ENCODE measurements at places on chromosomes 4 and X.

DNA sequence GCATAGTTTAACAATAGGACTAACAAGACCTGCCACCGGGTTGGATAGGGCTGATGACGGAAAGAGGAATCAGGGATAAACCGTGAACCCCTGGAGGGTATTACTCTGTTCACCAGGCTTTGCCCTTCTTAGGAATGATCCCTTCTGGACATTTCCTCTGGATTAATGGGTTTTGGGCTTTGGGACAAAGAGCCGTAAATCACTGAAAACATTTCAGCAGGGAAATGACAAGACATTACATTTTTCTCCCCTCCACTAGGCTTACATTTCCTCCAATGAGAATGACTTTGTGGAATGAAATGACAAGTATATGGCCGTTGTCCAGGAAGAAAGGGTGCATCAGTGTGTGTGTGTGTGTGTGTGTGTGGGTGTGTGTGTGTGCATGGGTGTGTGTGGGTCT is 25.9 kb upstream of the RBPJ start:
- DNase-seq = no peak

DNA sequence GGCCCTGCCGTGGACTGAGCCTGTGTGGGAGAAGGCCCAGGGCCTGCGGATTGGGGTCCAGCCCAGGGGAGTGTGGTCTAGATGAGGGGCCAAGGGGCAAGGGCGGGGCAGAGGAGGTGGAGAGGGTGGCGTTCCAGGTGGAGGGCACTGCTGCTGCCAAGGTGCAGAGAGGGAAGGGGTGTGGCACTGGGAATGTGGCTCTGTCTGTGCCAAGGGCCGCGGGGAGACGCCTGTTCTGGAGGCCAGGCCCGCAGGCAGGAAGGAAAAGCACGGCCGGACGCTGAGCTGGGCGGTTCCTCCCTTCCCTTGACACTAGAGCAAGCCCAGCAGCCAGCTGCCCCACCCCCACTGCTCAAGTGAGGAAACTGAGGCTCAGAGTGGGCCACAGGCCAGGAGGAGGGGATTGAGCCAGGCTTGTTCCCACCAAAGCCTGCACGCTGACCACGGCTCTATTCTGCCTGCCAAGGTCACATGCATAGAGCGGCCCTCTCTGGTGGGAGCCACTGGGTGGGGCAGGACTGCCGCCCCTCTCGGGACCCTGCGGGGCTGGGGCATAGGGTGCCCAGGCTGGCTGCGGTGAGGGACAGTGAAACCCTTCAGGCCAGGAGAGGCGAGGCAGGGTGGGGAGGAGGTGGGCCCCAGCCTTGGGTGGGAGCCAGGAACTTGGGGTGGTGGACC is 13.0 kb downstream of the SH3BP2 start:
- no peak for DNase-seq

GRCh38 chr4:165101641-165102040 is 11.0 kb downstream of the TMEM192 start:
- peak; percentile 31 for DNase-seq

DNA sequence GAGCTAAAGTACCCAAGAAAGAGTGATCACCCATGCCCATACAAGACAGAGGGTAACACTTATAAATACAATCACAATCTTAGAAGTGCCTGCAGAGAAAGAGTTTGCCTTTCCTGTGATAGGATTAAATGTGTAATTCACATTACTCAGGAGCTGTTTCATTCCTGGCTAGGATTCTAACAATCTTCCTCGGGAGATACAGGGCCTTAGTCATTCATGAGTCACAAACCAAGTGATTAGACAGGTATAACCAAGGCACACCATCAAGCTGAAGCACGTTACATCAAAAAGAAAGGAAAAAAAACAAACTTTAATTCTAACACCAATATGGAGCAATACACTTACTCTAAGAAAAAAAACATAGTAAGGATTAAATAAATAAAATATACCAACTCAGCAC is 14.9 kb downstream of the ABCG2 start:
- DNase-seq = no peak

GRCh38 chrX:79413963-79414362 is 46.8 kb upstream of the ITM2A start:
- no peak for DNase-seq

GRCh38 chr4:154485127-154485773 is 6.3 kb downstream of the DCHS2 start:
- DNase-seq = no peak

- no peak for DNase-seq
Observed at GRCh38 chr4:168722391-168722790, 225.5 kb downstream of the PALLD start.

- DNase-seq = no peak
Observed at GRCh38 chr4:185965426-185966384, 103.3 kb upstream of the TLR3 start.

DNA sequence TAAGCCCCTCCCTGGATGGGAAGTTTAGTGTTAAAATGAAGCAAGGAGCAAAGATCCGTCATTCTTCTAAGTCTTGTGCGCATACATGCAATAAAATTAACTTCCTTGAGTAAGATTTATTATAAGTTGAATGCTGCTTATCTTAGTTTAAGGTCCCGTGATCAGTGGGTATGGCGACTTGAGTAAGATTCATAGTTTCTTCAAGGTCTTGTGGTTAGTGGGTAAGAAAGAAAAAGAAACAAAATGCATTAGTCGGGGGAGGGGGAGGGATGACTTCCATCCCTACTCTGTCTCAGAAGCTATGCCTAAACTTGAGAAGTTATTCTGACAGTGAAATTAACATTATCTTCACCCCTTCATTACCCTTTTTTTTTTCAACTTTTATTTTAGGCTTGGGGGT is 127.3 kb upstream of the MAGEB16 start:
- no peak for DNase-seq

DNA sequence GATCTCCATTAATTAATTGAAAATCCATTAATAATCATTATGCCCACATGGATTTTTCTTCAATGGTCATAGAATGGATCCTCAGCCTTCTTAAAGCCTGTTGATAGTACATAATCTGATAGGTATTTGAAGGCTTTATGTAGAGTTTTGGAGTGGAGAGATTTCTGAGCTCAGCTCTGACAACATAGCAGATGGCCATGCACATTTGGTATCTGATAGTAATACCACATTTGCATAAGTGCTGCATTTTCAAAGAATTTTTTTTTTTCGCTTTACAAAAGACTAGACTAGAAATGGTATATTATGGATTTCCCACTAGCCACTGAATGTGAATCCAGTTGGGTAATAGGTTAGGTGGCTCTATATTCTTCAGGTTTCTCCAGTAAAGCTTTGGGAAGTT is 440.6 kb downstream of the FGF13 start:
- no peak for DNase-seq

DNA sequence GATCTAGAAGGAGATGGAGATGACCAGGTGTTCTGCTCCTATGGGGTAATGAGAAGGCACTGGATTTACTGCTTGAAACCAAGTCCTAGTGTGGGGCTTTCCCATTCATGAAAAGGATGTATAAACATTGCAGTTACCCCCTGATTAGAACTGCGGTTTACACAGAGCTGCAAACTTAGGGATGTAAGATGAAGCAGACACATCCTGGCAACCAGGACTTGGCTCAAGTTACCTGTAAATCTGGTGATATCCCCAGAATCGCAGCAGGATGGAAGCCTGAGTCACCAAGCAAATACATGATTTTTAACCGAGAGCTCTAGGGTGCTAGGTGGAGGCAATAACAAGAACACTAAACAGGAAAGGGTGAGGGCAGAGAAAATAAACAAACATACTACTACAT is 178.6 kb upstream of the MAMLD1 start:
- no peak for DNase-seq

DNA sequence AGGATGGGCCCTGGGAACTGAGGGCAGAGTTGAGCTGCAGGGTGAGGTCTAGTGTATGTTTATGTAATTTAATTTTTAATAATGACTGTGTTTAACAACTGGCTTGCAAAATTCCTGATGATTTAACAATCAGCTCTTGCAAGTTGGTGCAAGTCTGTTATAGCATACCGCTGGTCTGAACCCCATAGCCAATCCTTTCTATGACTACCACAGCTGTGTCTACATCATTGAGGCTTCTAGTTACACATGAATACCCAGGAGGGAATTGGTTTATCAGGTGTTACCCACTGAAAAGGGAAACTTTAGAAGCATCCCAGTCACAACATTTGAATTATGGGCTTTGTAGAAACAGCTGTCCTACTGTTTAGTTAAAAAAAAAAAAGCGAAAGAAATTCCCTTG is 38.3 kb downstream of the SUPT20HL1 start:
- DNase-seq = no peak

- no peak for DNase-seq
Observed at GRCh38 chrX:63755892-63756291, 29.1 kb downstream of the ARHGEF9 start.

GRCh38 chrX:69163936-69164741 is 1.1 kb downstream of the PJA1 start:
- DNase-seq = no peak

DNA sequence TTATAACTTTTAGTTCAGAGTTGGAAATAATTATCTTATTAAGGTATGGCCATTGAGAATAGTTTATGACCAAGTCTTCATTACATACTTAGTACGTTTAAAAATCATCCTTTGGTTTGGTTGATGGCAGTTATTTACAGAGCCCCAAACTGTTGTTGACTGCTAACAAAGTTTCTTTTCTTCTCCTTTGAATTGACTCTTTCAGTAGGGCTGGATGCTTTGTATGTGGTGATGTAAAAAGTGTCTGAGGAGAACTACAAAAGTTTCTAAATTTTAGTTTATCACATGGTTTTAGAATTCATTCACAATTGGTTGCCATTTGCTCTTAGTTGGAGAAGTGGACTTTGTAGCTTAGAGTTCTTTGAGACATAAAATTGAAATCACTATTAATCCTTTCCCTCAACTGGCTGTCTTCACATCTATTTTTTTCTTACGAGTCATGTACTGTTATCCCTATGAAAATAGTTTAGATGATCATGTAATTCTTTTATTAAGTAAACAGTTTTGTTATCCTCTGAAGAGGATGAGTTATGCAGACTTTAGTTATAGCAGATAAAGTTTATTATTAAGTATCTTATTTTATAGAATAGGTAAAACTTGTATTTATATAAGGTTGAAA is 14.8 kb downstream of the PTPN13 start:
- DNase-seq = no peak

All from head of caudate nucleus (tissue), 42 donors.